ENCODE measurements at places on chromosomes 3 and 15. TPM values are rescaled to one million over a fixed set of nuclear protein-coding genes. Genes with fewer than 3 reads are reported as not detected.
A peak's percentile ranks its signal among the peaks of the same experiment; 100 is the strongest.

DNA sequence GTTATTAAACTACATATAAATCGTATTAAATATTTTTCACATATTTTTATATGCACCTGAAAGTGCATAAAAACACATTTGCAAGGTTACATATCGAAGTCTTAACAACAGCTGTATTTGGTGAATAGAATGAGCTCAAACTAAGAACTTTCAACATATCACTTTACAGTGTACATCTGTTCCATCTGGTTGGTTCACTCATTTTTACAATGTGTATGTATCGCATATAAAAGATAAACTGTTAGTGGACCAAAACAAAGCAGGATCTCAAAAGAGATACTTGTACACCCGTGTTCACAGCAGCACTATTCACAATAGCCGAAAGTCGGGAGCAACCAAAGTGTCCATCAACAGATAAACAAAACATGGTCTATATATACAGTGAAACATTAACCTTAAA lies 55.8 kb downstream of the TBL1XR1 start:
- DNase-seq = no peak

FEZF2 gene
- total RNA-seq = not detected

DNA sequence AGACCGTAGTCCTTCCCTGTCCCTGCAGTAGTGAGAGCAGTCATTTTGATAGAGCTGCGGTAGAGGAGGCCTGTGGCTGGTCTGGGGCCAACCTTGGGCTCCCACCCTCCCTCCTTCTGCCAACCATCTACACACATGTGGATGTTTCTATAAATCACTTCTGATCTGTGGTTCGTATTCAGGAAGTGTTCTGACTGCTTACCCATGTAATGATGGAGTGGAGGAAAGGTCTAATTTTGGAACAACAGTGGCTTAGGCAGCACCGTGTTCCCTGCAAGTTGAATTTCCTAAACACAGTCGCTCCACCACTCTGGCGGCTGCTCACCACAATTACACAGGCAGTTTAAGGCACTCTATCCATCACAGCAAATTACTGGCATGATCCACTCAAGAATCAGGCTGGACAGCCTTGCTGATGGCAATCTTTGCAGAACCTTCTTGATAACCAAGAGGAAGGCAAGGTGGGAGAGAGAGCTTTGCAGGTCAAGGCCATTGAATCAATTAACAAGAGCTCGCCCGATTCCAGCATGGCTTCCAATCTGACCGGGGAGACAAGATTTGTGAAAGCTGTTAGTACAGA lies 104.7 kb upstream of the VEPH1 start:
- no peak for DNase-seq

DNA sequence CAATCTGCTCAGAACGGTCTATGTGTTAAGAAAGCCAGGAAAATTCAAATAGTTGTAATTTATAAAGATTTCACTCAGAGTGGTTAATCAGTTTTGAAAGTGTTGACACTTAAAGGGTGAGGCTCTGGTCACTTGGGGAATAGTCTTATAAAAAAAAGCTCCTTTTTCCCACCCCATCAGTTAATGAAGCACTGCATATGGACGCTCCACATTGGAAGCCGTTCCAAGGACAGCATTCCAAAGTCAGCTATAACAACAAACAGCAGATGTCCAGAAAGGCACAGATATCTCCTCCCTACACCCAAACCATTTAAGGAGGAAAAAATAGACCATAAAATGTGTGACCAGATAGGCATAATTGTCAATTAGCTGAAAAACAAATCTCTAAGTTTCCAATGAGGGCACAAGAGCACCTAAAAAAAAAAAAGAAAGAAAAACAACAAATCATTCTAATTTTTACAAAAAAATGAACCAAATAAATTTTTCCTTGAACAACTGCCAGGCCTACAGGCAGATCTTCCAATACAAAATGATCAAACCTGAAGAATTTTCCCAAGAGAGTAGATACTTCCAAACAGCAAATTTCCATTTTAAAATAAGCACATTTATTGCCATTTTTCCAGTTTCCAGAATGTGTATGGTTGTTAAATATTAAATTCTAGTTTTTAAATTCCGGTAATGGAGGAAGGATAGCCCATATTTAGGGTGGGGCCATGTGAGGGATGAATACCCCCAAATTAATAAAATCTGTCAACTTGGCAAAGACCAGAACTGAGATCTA lies 198.3 kb downstream of the ERC2 start:
- DNase-seq = no peak

DNA sequence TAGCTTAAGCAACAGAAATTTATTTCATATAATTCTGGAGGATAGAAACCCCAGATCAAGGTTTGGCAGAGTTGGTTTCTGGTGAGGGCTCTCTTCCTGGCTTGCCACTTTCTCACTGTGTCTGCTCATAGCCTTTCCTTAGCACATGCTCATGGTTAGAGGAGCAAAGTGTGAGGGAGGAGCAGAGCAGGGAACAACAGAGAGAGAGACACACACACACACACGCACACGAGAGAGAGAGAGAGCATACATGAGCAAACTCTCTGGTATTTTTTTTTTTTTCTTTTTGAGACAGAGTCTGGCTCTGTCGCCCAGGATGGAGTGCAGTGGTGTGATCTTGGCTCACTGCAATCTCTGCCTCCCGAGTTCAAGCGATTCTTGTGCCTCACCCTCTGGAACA lies 36.8 kb upstream of the ZDHHC23 start:
- no peak for DNase-seq

GRCh38 chr15:62894322-62895085 lies 148.0 kb upstream of the TPM1 start:
- no peak for DNase-seq

GRCh38 chr15:96416934-96417759 lies 86.6 kb downstream of the NR2F2 start:
- no peak for DNase-seq

SLC2A2 gene
- not detected for total RNA-seq

HTR3E gene
- not detected for total RNA-seq

DNA sequence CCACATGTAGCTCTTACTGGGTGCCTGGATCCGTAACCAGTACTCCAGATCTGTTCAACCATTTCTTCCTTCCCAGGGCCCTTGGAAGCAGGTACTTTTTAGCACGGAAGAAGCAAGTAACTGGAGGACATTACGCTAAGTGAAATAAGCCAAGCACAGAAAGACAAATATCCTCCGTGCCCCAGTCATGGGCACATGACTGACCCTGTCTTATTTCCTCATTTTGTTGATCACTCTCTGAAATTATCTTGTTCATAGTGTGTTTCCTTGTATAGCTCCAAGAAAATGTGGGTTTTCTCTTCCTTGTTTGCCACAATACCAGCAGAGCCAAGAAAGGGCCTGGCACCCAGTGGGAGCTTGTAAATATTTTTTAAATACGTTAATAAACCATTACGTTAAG lies 32.2 kb upstream of the MTMR14 start:
- no peak for DNase-seq

DNA sequence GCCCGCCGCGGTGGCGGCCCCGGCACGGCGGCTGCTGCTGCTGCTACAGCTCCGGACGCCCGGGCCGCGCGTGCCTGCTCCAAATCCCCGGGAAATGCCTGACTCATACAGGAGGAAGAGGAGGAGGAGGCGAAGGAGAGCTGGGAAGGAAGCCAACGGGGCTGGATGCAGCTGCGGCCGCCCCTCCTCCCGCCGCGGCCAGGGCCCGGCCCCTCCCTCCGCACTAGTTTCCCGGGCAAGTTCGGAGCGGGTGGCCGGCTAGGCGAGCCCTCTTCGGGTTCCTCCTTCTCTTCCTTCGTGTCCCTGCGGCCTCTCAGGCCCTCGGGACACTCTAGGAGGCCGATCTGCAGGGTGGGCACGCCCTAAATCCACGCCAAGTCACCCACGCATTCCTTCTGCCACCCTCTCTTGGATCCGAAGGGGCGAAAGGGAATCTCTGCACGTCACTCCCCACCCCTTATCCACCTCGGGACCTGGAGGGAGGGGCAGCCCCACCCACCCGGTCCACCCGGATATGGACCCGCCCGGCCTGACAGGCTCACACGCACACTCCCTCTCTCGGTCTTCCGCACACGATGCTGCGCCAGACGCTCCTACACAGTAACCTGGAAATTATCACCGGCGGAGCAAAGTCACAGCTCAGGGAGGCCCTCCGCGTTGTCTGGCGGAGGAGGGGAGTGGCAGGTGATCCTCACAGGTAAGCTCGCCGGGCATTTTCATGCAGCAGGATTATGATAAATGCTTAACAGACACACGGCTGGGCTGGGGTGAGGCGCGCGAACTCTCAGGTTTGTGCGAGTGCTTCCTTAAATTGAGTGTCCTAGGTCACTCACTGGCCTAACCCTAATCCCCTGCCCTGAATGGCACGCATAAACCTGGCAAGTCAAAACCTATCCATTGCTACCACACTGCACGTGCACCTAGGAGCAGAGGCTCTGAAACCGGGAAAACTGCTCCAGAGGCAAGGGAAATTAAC lies at the start of the genes OSBPL10 and ZNF860:
OSBPL10 (minus strand) TSS at position 57 of the 976 bp plus-strand sequence. CDS start 83 bp downstream, outside the sequence.
ZNF860 (plus strand) TSS at position 545 of the 976 bp plus-strand sequence. CDS start 7,330 bp downstream, outside the sequence.
- peak; percentile 27 for DNase-seq

LINGO1 gene
- total RNA-seq = not detected

- DNase-seq = no peak
Measured at GRCh38 chr3:43922374-43922773, 231.6 kb downstream of the ABHD5 start.

- DNase-seq = no peak
Measured at GRCh38 chr3:76025561-76025960, 240.2 kb upstream of the ZNF717 start.

RNU5B-1 gene
- 19.9 TPM for total RNA-seq

CISH gene
- 380 TPM for total RNA-seq

DNA sequence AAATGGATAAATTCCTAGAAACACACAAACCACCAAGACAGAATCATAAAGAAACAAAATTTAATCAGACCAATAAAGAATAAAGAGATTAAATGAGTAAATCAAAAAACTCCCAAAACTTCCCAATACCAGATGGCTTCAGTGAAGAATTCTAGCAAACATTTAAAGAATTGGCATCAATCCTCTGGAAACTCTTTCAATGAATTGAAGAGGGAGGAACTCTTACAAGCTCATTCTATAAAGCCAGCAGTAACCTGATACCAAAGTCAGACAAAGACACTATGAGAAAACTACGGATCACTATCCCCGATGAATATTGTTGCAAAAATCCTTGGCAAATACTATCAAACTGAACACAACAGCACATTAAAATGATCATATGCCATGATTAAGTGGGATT lies 81.9 kb upstream of the SLCO2A1 start:
- DNase-seq = no peak

GRCh38 chr3:12947504-12948369 lies 106.4 kb upstream of the RPL32 start:
- DNase-seq = no peak

- no peak for DNase-seq
Measured at GRCh38 chr3:14300721-14301399, 101.5 kb upstream of the SLC6A6 start.

DNA sequence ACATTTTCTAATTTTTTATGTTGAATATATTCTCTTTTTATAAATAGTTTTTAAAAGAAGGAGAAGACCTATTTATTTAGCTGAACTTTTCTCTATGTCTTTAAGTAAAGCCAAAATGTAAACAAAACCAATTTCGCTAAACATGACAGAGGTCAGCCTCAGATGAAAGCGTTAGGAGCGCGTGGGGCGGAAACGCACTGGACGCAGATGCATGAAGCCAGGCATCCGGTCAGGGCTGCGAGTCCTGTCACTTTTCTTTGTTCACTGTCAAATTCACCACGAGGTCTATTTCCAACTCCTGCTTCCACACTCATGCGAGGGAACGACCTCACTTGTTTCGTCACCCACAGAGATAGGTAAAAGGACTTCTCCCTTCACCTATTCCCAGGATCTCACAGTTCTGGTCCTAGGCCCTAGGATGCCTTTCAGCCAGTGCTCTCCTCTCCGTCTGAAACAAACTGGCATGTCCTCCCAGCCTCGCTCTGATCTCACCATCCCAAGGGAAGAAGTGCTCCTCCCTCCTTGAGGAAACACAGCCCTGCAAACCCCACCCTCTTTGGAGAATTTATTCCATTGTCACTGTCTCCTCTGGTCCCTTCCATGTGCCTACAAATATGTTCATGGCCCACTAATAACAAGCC lies 57.9 kb downstream of the ITGB5 start:
- DNase-seq = no peak

RTP1 gene
- total RNA-seq = not detected

SEMA3G gene
- total RNA-seq = 0.21 TPM

GRCh38 chr3:189108735-189109134 lies 63.0 kb upstream of the TPRG1 start:
- DNase-seq = no peak

TRAT1 gene
- 54.5 TPM for total RNA-seq

DNA sequence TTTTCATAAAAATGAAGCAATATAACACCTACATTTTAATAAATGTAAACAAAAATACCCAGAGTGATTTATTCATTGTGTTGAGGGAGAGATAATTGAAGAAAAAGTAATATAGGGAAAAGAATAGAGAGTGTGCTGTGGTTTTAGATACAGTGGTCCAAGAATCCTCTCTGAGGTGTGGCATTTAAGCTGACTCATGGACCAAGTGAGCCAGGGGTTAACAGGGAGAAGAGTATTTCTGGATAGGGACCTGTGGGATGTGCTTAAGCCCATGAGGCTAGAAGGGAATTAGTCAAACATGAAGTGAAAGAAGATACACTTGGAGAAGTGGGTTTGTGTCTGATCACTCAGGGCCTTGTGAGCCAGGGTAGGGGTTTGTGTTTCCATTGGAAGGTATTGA lies 680.7 kb upstream of the GRM7 start:
- DNase-seq = no peak

DNA sequence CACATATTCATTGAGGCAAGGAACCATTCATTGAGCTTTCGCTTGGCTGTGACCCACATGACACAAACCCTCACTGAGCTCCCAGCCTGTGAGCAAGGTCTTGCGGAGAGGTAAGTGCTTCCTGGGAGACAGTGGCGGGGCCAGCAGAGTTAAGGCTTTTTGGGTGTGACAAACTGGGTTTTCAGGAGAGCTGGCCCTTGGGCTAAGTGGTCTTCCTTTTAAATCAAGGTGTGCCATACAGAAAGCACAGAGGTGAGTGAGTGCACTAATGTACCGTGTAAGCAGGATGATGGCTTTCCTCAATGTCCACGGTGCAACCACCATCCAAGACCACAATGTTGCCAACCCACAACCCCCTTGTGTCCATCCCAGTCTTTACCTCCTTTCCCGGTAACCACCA lies 28.6 kb downstream of the POMGNT2 start:
- no peak for DNase-seq
